Activated CD4-positive, alpha-beta T cell treated with anti-CD3 and anti-CD28 coated beads, Interleukin-2, amount 50 U/mL, for 4 hours (primary cell): ENCODE measurements at places on chromosomes 4 and X.

DNA sequence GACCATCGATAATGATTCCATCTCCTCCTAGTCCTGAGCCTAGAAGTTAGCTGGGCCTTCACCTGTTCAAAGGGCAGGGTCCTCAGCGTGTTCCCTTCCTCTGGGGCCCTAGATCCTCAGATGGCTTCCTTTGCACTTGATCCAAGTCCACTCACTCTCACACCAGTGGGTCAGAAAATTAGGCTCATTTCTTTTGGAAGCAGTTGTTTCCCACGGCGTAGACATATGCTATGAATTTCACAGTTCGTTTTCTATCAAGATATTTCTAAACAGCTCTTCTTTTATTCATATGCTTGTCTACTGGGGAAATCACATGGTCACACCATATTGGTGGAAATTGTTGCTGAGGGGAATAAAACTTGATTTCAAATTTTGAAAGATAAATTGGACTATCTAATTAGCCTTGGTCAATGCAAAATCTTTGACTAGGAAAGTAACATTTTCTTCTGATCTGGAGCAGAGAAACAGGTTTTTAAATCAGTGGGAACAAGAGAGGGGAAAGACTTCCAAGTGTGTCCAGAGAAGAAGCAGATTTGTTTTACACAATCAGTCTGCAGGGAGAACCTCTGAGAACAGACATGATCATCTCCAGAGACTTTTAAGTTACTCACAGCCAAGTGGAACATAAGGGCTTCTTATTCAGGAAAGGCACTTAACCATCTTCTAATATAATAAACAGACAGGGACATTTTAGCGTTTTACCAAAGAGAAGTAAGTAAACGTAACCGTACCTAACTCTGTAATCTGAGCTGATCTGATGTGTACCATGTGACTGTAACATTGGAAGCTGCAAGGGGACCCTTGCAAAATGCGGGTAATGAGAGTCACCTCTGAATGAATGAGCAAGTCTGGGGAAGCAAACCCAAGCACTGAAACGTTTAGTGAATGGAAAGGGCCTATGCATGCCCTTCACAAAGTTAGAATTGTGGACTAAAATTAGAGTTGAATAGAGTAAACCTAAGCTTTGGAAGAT is 455.7 kb upstream of the FAT1 start:
- DNase-seq: no peak

DNA sequence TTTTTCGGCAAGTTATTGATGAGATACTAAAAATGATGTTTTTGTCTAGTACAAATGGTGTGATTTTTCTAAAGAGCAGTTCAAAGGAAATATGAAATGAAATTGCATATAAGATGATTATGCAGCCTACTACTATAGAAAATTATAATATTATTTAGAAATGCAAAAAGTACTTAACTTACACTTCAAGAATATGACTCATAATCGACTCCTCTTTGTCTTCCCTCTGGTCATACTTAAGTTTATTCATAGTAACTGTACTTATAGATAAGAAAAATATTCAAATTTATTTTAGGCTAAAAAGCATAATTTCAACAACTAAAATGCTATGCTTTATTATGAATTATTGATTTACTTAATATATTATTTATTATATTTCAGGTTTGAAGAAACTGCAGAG is 33.2 kb downstream of the CEP44 start:
- DNase-seq: no peak

DNA sequence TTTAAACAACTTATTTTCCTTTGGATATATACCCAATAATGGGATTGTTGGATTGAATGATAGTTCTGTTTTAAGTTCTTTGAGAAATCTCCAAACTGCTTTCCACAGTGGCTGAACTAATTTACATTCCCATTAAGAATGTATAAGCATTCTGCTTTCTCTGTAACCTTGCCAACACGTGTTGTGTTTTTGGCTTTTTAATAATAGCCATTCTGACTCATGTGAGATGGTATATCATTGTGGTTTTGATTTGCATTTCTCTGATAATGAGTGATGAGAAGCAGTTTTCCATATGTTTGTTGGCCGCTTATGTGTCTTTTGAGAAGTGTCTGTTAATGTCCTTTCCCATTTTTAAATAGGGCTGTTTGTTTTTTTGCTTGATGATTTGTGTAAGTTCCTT is 155.6 kb upstream of the PITX2 start:
- no peak for DNase-seq

DNA sequence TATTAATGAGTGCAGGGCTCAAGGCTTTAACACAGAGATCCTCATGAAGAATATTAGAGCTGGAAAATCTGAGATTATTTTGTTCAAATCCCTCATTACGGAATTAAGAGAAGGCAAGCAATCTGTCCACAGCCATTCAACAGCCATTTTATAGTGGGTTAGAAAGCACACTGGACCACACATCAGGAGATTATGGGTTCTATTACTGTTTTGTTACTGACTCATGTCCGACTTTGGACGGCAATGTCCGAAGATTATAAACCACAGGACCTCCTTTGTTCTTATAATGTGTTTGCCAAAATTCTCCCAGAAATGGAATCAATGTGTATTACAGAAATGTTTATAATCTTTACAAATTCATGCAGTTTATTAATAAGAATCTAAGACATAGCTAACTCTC is 8.1 kb downstream of the LAMTOR3 start:
- DNase-seq: no peak

GRCh38 chrX:51803833-51804232 is 60.6 kb downstream of the GSPT2 start:
- no peak for DNase-seq

DNA sequence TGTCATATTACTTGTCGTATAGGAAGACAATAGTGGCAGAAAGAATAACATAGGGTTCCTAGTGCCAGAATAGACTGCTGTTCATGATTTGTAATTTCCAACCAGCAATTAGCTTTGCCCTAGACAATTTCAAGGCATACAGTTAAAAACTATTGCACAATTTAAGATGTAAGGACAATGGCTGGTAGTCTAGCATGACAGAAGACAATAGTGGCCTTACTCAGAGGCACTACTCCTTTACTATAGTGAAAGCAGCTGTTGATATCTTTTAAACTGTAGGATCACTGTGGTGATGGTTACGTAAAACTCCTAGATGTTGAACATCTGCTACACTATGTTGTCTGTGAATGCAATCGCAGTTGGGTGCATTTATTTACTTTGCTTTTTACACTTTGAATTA is 234.5 kb downstream of the RBMX2 start:
- DNase-seq: no peak

- DNase-seq: no peak
Observed at GRCh38 chr4:86356425-86357210, 3.2 kb downstream of the MAPK10 start.

DNA sequence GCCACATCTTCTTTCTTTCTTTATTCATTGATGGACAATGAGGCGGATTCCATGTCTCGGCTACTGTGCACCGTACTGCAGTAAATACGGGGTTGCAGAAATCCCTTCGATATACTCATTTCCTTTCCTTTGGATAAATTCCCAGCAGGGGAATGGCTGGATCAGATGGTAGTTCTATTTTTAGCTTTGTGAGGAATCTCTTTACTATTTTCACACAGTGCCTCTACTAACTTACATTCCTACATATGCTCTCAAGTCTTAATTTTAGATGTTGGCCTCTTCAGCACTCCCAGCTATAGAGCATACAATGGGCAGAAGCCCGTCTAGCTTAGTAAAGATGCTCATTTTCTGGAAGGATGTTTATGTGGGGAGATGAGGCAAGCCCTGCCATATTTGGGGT is 317.4 kb downstream of the ASMT start:
- DNase-seq: no peak
